Panc1 (cell line): ENCODE measurements at places on chromosomes 5 and 9. TPM values are rescaled to one million over a fixed set of nuclear protein-coding genes. Genes with fewer than 3 reads are reported as not detected.

Gene FOXD4L6
- not detected for total RNA-seq

DNA sequence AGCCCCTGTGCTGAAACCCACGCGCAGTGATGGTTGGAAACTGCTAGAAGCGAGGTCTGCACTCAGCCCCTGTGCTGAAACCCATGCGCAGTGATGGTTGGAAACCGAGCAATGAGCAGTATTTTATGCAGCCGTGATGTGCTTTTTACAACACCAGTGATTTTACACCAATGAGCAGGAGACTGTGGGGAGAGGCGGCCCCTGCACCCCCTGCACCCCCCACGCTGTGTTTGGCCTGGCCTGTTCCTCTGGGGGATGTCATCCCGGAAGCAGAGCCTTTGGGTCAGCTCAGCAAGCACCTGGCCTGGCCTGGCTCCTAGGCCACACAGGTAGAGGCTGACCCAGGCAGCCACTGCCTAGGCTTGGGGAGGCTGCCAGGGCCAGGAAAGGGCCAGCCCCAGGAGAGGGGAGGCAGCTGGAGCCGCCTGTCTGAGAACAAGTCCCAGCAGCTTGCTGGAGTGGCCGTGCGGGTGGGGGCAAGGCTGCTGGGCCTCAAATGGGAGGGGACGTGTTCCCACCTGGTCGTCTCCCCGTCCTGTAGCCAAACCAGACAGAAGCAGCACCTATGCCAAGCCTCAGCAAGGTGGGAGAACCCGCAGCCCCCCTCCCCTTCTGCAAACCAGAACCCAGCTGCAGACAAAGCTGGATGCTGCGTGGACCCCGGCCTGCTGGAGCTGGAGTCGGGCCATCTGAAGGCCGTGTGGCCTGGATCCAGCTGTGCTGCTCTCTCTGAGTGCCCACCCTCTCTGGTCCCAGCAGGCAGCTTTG is 46.8 kb downstream of the DBH start:
- DNase-seq, result no peak

DNA sequence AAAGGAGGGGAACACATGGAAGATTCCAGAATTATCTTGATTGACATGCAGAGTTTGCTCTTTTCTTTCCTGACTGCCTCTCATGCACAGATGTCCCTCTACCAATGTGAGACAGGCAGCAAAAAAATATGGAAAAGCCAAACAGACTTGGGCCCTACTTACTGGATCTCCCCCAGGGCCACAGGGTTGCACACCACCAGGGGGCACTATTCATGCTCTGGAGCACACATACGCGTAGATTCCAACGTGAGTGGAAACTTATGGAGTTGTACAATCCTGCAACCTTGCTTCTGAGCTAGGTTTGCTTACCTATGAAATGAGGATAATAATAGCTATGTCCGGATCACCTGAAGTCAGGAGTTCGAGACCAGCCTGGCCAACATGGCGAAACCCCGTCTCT is 319.5 kb downstream of the ARHGEF28 start:
- DNase-seq, result peak; percentile 10

- DNase-seq, result no peak
Observed at GRCh38 chr9:129006328-129007034, 21.6 kb downstream of the SH3GLB2 start.

- peak; percentile 82 for DNase-seq
Observed at GRCh38 chr9:35116898-35117551, 1.4 kb upstream of the ATOSB start.

- no peak for DNase-seq
Observed at GRCh38 chr9:133713960-133714495, 24.1 kb downstream of the SARDH start.

Gene TMOD1
- 1.4 TPM for total RNA-seq

DNA sequence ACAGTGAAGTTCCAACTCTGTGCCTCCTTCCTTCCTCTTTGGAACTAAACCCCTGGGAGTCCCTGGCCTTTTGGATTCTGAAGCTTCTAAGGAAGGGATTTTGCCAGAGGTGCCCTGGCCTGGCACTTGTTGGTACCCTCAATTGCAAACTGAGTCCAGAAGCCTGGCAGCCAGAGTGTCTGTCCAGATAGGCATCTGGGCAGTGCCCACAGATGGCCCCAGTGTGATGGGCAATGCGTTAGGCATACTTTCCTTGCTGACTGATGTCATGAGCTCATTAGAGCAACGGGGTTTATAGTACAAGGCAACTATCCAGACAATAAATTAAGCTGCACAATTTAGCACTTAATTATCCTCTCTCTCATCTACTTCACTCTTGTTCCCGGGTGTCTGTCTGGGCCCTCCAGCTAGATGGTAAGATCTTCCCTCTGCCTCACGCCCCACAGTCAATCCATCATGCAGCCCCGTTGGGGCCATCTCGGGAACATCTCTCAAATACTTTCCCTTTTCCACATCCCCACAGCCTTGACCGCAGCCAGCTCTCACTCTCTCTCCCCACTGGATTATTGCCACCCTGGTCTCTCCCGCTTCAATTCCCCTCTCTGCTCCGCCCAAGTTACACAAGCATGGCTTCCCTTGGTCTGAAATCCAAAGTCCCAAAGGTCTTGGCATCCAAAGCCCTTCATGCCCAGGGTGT is 157.5 kb upstream of the SMIM23 start:
- DNase-seq, result no peak

- no peak for DNase-seq
Observed at GRCh38 chr9:78918976-78919375, 622.1 kb downstream of the PSAT1 start.

GRCh38 chr9:123246534-123246933 is 21.9 kb downstream of the STRBP start:
- DNase-seq, result no peak

DNA sequence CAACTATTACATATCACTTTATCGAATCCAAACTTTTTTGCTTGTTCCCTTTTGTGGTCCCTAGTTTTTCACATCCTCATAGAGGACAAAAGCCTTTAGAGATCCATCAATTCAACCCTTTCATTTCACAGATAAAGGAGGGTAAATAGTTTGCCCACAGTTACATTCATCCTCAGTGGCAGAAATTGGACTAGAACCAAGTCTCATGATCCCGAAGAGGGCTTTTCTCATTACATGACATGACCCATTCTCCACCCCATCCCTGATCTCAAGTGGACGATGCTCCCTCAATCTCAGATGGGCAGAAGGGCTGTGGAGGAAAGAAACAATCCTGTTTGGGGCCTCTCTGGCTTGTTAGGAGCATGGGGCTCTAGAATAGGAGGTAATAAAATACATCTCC is 23.1 kb downstream of the TICAM2 start:
- DNase-seq, result no peak

- DNase-seq, result no peak
Observed at GRCh38 chr9:70979966-70980365, 141.5 kb downstream of the TRPM3 start.

DNA sequence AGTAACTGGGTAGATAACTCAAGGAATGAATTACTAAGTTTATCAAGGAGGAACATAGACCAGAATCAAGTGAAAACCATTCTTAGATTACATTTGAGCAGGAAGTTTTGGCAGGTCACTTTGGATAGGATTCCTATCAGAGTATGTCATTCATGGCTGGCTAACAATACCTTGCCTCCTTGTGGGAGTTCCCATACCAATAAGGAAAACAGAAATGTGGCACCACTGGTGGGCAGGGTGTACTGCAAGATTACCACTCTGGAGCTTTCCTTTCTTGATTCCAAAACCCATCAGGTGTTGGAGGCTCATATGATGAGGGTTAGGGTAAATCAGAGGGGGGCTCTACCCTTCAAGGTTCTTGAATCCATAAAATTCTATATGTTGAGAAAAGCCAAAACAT is 18.6 kb upstream of the SPATA31D1 start:
- no peak for DNase-seq

DNA sequence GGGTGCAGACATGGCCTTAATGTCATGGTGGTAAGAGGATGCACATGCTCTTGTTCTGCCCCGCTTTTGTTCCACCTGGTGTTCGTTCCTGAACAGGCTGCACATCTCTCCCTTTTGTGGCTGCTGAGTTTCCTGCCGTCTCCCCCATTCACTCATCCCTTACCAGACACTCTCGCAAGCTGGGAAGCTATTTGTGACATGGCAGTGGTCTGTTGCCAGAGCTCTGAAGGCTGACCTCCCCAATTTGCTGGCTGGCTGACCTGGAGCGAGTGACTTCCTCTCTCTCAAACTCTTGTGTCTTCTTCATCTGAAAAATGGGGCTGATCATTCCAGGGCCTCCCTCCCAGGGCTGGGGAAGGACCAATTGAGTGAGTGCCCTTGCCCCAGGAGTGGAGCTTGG is 35.9 kb downstream of the HRH2 start:
- DNase-seq, result no peak

GRCh38 chr5:139410121-139410992 is 6.5 kb upstream of the SPATA24 start:
- DNase-seq, result no peak

- DNase-seq, result no peak
Observed at GRCh38 chr9:87601595-87601994, 103.9 kb downstream of the DAPK1 start.

Gene CCL27
- 0.95 TPM for total RNA-seq

DNA sequence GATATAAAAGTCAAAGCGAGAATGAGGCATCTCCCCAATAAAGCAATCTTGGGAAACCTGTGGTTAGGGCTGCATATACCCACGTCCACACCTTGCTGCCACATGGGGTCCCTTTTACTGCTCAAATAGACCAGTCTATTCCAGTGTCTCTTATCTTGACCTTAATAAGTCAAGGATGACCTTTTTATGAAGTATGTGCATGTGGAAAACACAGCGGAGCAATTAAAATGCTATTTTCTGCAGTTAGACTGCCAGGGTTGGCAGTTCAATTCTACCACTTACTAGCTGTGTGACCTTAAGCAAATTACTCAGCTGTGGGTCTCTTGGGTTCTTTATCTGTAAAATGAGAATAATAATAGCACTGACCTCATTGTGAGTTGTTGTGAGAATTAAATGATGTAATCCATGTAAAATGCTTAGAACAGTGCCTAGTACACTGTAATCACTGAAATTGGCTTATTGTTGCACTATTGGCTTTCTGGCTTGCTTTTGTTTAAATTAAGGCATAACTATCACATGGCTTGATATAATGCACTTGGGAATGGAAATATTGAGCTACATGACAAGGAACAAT is 67.8 kb upstream of the HSPB3 start:
- no peak for DNase-seq

- DNase-seq, result no peak
Observed at GRCh38 chr5:66906021-66906420, 290.6 kb downstream of the CD180 start.

DNA sequence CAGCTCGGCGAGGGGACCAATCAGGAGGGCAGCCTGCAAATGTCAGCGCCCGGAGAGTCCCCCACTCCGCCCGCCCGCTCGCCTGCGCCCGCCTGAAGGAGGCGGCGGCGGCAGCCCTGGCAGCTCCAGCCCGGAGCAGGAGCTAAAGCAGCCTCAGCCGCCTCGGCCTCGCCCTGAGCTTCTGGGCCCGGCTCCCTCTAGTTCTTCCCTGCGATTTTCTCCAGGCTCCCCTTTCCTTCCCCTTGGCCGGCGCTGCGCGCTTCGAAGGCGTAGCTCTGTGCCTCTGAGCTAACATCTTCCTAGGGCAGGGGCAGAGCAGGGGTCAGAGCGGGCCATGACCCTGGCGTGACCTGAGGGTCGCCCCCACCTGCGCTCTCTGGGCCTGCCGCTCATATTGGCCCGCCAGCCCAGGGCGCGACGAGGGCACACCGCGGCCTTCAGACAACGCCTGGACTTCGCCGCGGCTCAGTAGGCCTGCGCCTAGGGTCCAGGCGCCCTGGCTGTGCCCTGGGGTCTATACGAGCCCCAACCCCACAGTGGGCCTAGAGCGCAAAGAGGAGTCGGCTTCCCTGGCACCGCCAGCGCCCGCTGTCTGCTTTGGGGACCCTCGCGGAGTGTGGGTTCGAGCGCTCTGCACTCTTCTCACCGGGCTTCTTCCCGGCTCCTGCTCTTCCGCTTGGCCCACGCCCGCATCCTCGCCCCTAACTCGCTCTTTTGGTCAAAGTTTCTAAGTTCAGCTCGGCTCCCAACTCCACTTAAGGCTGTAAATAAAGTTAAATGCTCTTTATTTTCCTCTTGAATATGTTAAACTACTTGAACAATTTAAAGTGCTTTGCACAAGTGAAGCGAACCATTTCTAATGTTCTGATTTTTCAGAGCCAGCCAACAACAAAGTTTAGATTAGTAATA is 504 bp upstream of the OTP start:
- no peak for DNase-seq

- DNase-seq, result no peak
Observed at GRCh38 chr9:118366228-118366627, 662.0 kb downstream of the TLR4 start.

Gene EPB41L4B
- 27.8 TPM for total RNA-seq

- DNase-seq, result no peak
Observed at GRCh38 chr5:40754381-40755092, 1.2 kb downstream of the TTC33 start.

Gene NR5A1
- 2.5 TPM for total RNA-seq

GRCh38 chr5:77157732-77158532 is 52.5 kb upstream of the PDE8B start:
- no peak for DNase-seq

Gene PRRC2B
- total RNA-seq, result 200 TPM

DNA sequence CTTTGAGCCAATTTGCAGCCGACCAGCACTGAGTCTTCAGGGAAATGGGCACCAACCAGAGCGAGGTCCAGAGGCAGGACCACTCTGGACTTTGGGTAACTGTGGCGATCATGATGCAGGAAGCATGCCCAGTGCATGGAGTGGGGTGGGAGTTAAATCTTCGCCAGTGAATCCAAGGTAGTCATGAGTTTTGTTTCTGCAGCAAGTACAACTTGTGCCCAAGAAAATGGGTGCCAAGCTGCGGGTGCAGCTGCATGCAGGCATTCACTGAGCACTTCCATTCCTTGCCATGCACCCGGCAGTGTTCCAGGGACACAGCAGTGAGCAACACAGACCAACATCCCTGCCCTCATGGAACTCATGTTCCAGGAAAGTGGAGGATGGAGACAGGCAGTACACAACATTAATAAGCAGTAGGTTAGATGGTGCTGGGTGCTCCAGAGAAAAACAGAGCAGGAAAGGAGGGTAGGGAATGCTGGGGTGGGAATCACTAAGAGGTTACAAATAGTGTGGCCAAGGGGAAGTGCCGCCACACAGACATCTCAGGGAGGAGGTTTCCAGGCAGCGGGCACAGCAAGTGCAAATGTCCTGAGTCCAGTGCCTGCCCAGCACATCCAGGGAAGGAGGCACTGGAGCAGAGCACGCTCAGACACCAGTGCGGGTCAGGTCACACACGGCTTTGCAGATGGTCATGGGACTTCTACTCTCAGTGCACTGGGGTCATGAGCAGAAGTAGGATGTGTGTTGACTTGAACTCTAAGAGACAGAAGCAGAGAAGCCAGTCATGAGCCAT is 48.2 kb upstream of the LMX1B start:
- DNase-seq, result no peak

DNA sequence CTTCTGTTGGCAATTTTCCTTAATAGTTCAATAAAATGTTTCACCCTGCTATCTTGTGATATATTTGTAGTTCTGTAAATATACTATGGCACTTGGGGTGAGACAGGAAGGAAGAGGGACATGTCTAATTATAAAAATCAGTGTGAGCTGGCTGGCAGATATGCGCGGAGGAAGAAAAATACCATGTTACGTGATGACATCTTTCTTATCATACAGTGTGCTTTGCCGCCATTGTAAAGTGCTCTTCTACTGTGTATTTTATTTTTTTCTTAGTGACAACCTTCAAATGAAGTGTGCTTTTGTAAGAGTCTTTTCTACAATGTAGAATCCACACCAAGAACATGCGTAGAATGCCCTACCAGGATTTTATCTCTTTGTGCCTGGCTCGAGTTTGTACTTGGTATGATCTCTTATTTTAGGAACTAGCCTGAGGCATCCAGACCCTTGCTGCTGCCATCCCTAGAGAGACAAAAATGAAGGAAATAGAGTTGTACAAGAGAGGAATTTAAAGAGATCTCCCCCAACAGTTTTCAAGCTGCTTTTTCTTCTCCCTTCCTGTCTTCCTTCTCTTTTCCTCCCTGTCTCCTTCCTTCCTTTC is 46.7 kb upstream of the RIOK2 start:
- DNase-seq, result no peak
